ENCODE measurements at places on chromosomes 5 and 9. TPM values are rescaled to one million over a fixed set of nuclear protein-coding genes. Genes with fewer than 3 reads are reported as not detected.
A peak's percentile ranks its signal among the peaks of the same experiment; 100 is the strongest.

CD274 gene
- 4.3 TPM for total RNA-seq

- H3K4me3 ChIP-seq = no peak overlapping the region
- peak; percentile 13 for DNase-seq
- H3K4me1 ChIP-seq = peaks cover 7% of the 10 kb centered on the region
- H3K36me3 ChIP-seq = no peaks in the 10 kb centered on the region
Observed at GRCh38 chr5:33563983-33564908, 123.5 kb downstream of the TARS1 start.

DNA sequence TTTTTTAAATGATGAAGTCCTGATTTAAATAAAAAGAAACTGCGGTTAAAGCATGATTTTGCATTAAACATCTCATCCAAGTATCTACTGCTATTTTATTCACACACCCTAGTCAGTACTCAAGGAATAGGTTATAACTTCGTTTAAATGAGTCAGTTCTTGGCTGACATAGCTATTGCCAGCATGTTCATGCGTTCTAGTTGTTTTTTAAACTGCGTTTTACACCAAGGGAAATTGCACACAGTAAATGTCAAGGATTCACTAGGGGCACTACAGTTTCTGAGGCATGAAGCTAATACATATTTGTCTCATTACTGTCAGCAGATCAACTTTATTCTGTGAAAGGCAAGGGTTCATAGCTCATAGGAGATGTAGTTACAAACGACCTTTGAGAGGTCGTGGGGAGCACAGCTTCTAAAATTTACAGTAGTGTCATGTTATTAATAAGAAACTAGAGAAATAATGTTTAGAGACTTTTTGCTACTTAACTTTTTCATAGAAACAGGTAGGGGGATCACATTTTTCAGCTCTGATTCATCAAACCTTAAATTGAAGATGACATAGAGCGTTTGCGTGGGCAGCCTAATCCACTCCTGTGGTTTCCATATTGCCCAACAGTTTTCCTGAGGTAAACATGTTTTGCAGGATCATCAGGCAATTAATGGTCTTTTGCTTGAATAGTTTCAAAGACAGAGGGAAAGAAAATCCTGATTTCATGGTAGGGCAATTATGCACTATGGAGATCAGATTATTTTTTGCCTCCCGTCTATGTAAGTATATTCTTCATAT is 2222.7 kb upstream of the WWC1 start:
- H3K4me1 ChIP-seq = no peaks in the 10 kb centered on the region
- no peak for DNase-seq
- H3K4me3 ChIP-seq = no peak overlapping the region

GRCh38 chr5:5025098-5025773 is 114.9 kb upstream of the ADAMTS16 start:
- DNase-seq = no peak
- no peaks in the 10 kb centered on the region for H3K36me3 ChIP-seq
- no peak overlapping the region for H3K4me3 ChIP-seq
- H3K27ac ChIP-seq = no peak overlapping the region
- H3K4me1 ChIP-seq = no peaks in the 10 kb centered on the region
- H3K27me3 ChIP-seq = peaks cover 5% of the 10 kb centered on the region

GRCh38 chr9:17613758-17614157 is 34.9 kb downstream of the SH3GL2 start:
- no peak overlapping the region for H3K4me3 ChIP-seq
- no peak overlapping the region for H3K27ac ChIP-seq
- no peaks in the 10 kb centered on the region for H3K36me3 ChIP-seq
- peak; percentile 67 for DNase-seq
- no peaks in the 10 kb centered on the region for H3K4me1 ChIP-seq

- H3K4me1 ChIP-seq = no peaks in the 10 kb centered on the region
- no peak overlapping the region for H3K27ac ChIP-seq
- no peak for DNase-seq
- H3K4me3 ChIP-seq = no peak overlapping the region
- H3K27me3 ChIP-seq = peaks cover 8% of the 10 kb centered on the region
Observed at GRCh38 chr9:134263596-134263995, 62.7 kb upstream of the RXRA start.

TLX3 gene
- total RNA-seq = not detected

TARS1 gene
- total RNA-seq = 268 TPM

GRCh38 chr9:137705443-137705863 is 86.6 kb downstream of the EHMT1 start:
- H3K27me3 ChIP-seq = no peaks in the 10 kb centered on the region
- DNase-seq = no peak
- H3K27ac ChIP-seq = no peak overlapping the region
- H3K4me3 ChIP-seq = no peak overlapping the region
- H3K4me1 ChIP-seq = no peaks in the 10 kb centered on the region
- H3K36me3 ChIP-seq = no peaks in the 10 kb centered on the region

Data from GM23248 (cell line).